ENCODE measurements at places on chromosomes 7 and 10.

DNA sequence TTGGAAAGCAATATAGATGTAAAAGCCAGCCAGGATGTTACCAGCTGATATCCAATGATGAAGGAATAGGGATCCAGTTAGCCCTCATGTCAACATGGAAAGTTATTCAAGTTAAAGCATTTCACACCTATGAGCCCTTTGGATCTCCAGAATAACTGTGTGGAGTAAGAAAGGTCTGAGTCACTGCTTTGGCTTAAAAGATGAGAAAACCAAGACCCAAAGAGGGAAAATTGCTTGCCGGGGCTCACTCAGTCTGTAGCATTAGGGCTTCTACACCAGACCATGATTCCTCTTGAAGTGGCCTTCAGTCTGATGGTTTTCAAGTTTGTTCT lies 12.6 kb downstream of the LSM5 start:
- DNase-seq: no peak

DNA sequence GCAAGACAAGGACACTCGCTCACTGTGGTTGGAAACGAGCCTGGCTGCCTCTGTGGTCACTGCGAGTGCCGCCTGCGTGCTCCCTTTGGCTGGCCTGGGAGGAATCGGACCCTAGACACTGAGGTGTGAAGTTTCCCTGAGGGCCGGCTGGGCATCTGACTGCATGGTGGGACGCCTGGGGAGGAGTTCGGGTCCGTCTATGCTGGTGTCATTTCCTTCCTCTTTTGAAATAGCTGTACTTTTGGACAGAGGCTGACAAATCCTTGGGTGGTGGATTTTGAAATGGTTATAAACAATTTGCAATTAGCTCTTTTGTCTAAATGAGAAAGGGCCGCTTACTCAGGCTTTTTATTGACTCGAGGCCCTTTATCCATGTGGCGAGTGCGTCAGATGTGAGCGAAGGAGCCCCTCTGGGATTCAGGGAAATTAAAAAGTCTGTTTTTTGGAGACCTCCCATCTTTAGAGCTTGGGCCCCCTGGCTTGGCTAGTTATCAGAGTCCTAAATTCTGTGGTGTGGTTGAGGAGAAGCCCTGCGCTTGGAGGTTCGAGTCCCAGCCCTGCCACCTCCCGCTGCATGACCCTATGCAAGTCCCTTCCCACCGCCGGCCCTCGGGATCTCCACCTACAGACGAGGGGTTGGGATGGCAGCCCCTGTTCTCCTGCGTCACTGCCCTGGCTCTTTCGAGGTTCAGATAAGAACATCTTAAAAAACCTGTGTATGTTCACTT lies 147.1 kb downstream of the RGS10 start:
- no peak for DNase-seq

DNA sequence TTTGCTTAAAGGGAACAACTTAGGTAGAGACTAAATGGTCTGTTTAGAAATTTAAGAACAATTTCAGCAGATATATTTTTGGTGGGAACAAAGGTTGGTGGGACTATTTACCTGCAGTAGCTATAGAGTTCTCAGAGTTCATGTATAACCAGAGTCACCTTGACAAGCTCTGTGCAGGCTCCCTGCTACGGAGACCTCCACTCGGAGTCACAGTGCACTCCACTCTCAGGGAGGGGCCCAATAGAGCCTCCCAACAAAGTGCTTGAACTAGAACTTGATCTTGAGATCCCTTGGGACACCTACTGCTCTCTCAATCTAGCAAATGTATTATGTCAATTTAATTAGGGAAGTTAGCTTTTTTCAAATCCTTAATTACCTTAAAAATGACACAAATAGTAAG lies 2.3 kb downstream of the MYPN start:
- no peak for DNase-seq

DNA sequence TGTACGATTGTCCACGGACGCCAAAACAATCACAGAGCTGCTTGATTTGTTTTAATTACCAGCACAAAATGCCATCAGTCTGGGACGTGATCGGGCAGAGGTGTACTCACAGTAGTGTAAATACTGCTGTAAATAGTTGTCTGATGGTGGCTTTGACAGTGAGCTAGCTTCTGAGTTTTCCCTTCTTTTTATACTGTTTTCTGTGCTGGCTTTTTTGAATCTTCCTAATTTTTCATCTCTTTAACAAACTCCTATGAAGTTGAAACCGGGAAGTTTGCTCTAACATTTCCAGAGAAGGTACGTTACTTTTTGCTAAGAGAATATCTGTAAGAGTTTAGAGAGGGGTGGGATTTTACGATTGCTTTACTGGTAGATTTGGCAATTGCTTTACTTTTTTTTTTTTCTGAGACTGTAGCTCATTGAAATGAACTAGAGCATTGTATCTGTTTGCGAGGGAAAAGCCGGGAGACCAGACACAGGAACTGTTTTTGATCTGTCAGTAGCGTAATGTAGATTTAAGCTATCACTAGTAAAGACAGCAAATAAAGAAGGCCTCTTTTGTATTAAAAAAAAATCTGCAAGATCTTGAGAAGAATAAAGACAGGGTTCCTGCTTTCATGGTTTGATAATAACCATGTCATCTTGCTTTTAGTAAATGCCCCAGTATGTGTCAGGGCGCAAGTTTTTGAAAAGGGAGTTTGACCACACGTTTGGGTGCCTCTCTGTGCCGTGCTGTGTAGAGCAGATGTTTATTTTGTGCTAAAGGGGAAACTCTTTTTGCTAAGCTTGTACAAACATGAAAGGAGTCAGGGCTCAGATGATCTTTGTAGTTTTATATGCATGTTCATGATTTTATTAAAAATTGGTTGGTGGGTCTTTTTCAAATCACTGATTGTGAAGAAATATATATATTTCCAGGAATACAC lies 712 bp downstream of the FOXP2 start:
- no peak for DNase-seq

DNA sequence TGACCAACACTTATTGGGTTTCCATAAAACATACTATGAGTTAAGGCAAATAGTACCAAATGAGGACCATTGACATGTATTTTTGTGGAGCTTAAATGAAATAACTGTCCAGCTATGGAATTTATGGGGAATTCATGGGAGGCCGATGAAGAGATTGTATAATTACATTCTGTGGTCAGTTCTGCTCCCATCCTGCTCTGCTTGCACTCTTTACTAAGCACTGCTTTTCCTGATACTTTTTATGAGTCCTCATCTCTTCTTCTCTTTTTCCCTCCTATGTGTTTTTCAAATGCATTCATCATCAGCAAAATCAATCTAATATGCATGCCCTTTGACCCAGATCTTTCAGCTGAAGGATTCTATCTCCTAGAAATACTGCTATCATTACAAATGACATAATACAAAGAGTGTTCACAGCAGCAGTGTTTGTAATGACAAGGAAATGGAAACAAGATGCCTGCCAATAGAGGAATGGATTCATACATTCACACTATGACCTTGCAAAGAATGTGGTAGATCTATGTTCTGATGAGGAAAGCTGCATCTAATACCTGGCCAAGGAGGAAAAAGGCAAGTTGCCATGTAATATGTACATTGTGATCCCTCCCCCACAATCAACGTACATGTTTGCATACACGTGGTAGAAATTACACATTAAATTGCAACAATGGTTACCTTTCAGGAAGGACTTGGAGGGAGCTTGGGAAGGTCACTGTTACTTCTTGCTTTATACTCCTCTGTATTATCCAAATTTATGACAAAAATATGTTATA lies 73.9 kb downstream of the PCGF5 start:
- no peak for DNase-seq

DNA sequence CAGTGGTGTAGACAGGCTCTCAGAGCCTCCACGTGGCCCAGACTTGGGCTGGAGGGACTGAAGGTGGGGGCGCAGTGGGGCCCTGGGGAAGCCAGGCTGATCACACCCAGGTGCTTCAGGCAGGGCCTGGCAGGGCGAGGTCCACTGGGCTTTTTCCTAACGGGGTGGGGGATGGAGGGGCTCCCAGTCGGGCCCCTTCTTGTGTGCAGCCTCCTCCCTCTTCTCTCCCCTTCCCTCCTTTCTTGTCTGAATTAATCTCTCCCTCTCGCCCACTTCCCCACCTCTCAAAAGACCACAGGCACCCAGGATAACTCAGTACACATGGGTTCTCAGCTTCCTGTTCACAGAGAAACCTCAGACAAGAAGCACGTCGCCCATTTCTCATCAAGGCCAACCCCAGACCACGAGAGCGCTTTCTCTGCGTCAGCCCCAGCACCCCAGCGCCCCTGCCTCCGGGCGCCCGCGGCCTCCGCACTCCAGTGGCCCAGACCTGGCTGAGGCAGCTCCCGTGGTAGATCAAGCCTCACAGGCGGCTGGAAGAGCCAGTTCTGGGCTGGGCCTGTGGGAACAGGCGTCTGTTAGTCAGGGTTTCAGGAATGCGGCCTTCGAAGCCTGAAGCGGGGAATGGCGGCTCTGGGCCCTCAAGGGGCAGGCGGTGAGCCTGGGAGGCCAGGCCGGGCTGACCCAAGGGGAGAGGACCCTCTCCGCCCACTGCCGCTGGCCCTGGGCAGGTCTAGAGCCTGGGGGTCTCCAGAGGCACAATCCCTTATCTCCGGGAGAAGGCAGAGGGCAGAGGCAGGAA lies 50.6 kb downstream of the PWWP2B start:
- DNase-seq: peak; percentile 57

DNA sequence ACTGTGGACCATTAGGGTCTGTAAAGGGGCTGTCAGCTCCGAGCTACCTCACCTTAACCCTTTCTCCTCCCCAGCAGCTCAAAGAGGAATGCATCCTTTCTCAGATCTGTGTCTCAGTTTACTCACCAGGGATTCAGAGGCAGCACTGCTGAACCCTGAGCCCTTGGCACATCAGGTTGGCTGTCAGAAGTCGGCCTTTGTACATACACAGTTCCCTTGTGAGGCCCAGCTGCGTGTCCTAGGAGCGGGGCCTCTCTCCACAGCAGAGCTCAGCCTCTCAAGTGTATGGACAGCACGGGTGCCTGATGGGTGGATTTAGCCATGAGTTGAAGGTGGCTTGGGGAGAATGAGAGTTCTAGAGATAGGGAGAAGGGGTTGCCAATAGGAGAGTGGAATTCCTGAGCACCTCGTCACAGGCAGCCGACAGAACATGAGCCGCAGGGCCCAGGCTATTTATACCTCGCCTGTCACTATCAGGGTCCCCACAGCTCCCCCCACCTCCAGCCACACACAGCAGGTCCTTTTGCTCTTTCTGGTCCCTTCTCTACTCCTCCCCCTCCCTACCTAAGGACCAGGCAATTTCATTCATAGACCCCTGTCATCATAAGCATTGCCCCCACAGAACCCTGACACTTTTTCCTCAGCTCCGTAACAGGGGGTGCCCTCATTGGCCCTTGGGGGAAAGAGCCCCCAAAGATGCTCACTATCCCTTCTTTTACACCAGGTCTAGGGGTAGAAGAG lies 2.1 kb upstream of the FLNC start:
- DNase-seq: no peak

GRCh38 chr7:75639071-75639885 lies 99.5 kb downstream of the HIP1 start:
- no peak for DNase-seq

GRCh38 chr10:119693262-119693957 lies 32.4 kb upstream of the INPP5F start:
- DNase-seq: no peak

DNA sequence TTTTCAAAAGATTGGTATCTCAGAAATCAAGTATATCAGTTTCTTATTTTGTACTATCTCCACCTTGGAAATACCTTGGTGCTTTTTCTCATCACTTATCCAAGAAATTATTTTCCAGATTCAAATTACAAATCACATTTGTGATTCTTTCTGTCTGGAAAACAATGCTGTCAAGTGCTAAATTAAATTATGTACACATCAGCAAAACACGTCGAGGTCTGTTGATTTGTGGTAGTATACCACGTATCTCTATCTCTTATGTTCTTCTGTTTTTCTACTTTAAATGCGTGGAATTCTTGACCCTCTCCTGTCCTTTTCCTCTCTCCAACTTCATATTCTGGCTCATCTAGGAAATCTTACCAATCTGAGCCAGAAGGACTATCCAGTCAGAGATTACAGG lies 214.5 kb downstream of the PTN start:
- no peak for DNase-seq

GRCh38 chr7:135684136-135684535 lies 21.8 kb downstream of the STMP1 start:
- DNase-seq: no peak

- no peak for DNase-seq
These were observed 21.3 kb downstream of the TAS2R16 start for GRCh38 chr7:122974229-122974628.

DNA sequence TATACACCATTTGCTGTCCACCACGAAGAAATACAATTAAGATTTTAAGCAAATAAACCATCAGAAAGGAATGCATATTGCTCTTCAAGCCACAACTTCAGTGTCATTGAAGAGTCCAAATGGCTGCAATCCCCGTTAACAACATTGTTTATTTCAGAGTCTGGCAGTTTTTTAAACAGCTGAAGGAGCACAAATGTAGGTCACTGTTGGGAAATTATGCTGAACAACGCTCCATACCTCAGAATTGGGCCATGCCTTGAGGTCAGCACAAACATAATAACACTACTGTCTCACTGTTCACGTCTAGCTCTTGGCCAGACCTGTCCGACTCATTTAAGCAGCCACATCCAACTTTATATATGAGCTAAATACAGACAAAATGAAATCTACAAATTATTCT lies 453.9 kb upstream of the GHITM start:
- DNase-seq: no peak

- no peak for DNase-seq
These were observed 312.0 kb upstream of the FZD1 start for GRCh38 chr7:90951986-90952954.

DNA sequence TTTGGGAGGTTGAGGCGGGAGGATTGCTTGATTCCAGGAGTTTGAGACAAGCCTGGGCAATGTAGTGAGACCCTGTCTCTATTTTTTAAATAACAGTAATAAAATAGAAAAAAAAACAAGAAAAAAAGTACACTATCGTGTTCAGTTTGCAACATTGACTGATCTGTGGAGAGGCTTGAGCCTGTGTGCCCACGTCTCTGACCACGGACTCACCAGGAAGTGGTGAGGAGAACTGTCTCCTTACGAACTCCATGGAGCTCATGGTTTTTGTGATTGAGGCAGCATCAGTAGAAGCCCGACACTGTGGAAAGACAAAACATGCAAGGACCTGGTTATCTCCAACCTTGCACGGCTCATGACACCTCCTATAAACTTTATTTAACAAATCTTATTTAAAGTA lies 23.9 kb upstream of the DNAJB6 start:
- DNase-seq: no peak

GRCh38 chr10:58781873-58782488 lies 269.3 kb downstream of the BICC1 start:
- no peak for DNase-seq

- DNase-seq: no peak
These were observed 218.5 kb downstream of the PLXDC2 start for GRCh38 chr10:20034732-20035131.

GRCh38 chr7:102376964-102377466 lies 19.1 kb upstream of the PRKRIP1 start:
- DNase-seq: no peak

All from fibroblast of skin of left biceps (primary cell).